ENCODE measurements at places on chromosomes 13 and 19. TPM values are rescaled to one million over a fixed set of nuclear protein-coding genes. Genes with fewer than 3 reads are reported as not detected.

GRCh38 chr13:34897220-34897619 is 44.9 kb upstream of the NBEA start:
- DNase-seq: no peak

Gene LGALS7
- total RNA-seq: not detected

DNA sequence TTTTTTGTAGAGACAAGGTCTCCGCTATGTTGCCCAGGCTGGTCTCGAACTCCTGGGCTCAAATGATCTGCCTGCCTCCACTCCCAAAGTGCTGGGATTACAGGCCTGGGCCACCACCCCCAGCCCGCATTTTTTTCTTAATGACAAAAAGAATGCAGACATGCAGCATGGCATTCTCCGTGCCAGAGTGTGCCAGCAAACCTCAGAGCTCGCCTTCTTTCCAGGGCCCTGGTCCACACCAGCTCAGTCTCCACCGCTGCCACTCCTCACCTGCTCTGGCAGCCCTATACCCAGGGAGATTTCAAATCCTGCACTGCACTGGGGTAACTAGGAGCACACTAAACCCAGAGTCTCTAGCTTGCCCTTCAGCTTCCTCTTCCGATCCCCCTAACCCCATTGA is 41.7 kb downstream of the ZIC5 start:
- DNase-seq: no peak

Gene PTPRS
- 0.39 TPM for total RNA-seq

- DNase-seq: peak; percentile 65
Measured at GRCh38 chr19:737591-738093, 13.3 kb upstream of the MISP start.

GRCh38 chr19:5128251-5128935 is 159.5 kb downstream of the KDM4B start:
- DNase-seq: no peak

- no peak for DNase-seq
Measured at GRCh38 chr13:99722931-99723330, 221.7 kb downstream of the TM9SF2 start.

Gene RRAS
- total RNA-seq: 14.4 TPM

GRCh38 chr13:97254816-97255215 is 32.7 kb downstream of the MBNL2 start:
- DNase-seq: no peak

- DNase-seq: peak; percentile 63
Measured at GRCh38 chr13:33676045-33676989, 141.6 kb upstream of the RFC3 start.

- no peak for DNase-seq
Measured at GRCh38 chr13:100040196-100040595, 48.7 kb upstream of the PCCA start.

Gene KCNRG
- total RNA-seq: not detected

DNA sequence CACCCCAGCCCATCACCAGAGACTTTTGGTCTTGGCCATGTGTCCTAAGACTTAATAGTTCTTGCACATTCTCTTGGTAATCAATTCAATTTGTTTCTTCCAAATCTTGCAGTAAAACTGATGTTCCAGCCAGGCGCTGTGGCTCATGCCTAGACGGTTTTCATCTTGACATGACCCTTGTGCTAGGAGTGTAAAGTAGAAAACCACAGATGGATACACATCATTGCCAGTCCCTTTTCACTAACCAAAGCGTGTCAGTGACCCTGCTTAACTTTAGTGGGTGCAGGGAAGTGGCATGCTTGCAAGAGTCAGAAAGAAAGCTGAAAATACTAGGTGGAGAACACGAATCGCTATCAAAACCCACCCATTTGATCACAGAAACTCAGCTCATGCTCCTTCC is 18.0 kb upstream of the CD70 start:
- DNase-seq: no peak

Gene SERP2
- not detected for total RNA-seq

- no peak for DNase-seq
Measured at GRCh38 chr13:49498206-49498605, 2.5 kb downstream of the PHF11 start.

Gene FAM216B
- not detected for total RNA-seq

Gene CCL25
- total RNA-seq: not detected

GRCh38 chr19:55101261-55101660 is 16.2 kb downstream of the PPP1R12C start:
- DNase-seq: no peak

Gene ZNF730
- 0.31 TPM for total RNA-seq

Gene TSHZ3
- 1.6 TPM for total RNA-seq

DNA sequence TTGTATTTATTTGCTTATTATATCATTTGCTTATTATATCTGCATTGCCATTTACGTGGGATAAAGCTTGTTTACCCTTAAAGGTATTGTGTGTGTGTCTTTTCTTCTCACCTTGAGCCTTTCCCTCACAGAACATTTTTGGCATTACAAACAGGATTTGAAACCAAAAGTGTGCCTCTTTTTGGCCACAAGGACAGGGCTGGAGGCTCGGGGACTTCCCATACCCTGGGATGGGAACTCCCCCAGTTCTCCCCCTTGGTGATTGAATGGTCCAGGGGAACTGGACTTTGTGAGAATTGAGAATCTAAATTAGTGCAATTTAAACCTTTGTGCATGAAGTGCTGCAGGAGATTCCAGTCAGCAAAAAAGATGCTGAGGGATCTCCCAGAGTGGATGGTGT is 2.4 kb upstream of the ZNF506 start:
- no peak for DNase-seq

GRCh38 chr13:37001921-37002250 is 1.3 kb downstream of the EXOSC8 start:
- DNase-seq: no peak

GRCh38 chr19:18309525-18310064 is 13.3 kb downstream of the LSM4 start:
- DNase-seq: no peak

Gene METTL21C
- not detected for total RNA-seq

DNA sequence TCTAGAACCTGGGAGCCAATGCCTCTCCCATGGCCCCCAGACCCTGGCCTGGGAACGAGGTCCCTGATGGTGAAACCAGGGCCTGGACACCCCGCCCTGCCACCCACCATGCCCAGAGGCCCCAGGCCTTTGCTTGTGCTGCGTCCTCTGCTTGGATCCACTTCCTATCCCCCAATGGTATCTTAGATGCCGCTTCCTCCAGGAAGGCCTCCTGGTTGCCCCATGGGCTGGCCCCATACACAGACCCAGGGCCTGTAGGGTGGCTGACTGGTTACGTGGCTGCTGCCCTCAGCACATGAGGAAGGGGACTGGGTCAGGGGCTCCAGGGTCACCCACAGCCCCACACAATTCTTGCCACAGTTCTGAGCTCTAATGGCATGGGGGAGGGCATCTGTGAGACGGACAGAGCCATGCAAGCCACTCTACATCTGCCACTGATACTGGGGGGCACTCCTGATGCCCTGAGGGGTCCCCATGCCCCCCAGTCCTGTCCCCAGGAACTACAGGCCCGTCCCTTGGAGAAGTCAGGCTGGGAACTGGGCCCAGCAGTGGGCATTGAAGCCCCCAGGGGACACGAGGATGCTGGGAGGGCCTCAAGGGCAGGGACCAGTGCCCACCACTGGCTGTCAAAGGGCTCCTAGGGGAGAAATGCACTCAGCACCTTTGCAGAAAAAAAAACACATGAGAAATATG is 5.0 kb downstream of the RPL36 start:
- no peak for DNase-seq

Data from activated CD4-positive, alpha-beta memory T cell treated with anti-CD3 and anti-CD28 coated beads for 36 hours (primary cell).